ENCODE measurements at places on chromosomes 3 and 15.

GRCh38 chr3:167094632-167095031 is 285.5 kb downstream of the ZBBX start:
- no peak for DNase-seq

DNA sequence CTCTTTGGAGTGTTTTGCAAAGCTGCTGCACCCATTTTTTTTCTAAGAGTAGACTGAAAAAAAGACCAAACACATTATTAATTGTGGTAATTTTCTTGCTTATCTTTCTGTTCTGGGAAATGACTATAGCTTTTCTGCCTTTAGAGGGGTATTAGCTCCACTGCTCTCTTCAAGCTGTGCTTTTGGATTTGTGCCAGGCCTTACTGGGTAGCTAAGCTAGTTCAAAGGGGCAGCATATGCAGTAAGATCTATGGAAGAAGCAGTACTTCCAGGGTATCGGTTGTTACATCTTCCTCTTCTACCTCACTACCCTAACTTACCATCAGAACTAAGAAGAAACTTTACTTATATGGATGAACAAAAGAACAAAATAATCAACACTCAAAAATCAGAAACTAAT is 28.7 kb upstream of the ARIH1 start:
- DNase-seq: no peak

GRCh38 chr3:46138581-46138980 is 69.5 kb downstream of the CCR1 start:
- DNase-seq: no peak

DNA sequence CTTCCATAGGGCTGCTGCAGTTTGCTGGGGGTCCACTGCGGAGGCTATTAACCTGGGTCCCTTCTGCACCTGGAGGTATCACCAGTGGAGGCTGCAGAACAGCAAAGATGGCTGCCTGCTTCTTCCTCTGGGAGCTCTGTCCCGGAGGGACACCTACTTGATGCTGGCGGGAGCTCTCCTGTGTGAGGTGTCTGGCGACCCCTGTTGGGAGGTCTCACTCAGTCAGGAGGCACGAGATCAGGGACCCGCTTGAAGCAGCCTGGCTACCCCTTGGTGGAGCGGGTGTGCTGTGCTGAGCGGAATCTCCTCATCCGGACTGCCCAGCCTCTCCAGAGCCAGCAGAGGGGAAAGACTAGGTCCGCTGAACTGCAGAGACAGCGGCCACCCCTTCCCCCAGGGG is 56.0 kb upstream of the CTXND1 start:
- DNase-seq: no peak

DNA sequence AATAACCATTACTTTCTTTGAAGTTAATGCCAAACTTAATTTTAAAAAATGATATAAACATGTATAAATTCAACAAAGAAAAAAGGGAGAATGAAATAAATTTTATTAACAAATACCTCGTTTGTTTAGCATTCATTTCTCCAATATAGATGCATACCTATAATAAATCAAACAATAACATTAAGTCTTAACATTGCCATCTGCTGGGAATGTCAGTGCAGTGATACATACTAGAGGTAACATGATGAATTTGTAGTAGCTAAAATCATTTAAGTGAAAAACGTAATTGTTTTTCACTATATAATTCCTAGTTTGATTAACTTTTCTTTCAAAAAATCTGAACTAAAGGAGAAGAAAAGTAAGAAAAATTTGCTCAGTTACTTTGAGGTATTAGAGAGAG is 340.2 kb upstream of the CBLB start:
- DNase-seq: no peak

DNA sequence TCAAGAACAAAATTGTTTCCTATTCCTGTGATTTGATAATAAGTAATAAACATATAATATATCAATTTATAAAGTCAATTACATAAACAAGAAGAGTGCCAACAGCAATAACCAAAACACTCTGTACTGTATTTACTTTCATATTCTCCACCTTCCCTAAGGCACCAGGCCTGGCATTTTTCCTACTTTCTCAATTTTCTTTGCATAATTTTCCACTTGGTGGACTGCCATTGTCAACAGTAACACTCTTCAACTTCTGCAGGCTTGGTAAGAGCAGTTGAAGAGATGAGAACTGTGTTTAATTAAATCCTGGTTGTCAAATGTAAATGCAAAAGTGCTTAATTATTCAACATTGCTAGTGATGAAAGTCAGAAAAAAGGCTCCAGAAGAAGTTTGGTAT is 229.8 kb upstream of the PLSCR5 start:
- no peak for DNase-seq

DNA sequence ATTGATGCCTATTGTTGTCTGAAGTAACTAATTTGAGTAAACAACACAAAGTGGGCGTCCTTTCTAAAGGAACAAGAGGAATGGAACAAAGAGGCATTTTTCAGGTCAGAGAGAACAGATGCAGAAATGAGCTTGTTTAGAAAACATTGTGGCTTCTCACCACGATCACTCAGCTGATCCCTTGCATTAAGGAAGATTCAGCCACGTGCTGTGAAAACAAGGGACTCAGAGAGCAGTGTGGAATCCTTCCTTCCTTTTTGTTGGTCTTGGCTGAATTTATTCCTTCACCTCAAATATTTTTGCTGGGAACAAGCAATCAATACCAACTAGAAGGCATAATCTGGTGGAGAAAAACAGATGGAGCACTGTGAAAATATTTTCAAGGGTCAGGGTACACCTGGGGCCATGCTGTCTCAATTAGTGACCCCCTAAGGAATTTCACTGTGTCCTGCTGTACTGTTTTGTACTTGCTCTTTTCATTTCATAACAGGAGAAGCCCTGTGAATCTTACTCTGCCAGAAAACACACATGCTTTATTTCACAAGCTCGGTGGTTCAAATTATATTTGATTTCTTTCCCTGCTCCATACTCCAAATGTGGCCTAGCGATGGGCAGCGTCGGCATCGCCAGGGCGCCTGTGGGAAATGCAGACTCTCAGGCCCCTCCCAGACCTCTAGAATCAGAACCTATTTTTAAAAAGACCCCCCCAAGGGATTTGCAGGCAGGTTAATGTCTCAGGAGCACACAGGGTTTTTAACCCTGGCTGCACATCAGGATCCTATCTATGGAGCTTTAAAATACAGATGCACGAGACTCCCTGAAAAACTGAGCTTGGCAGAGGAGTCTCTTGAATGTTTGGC is 11.6 kb upstream of the SLC6A20 start:
- DNase-seq: no peak

- DNase-seq: no peak
Observed at GRCh38 chr3:21345382-21345976, 405.5 kb downstream of the ZNF385D start.

GRCh38 chr3:15651396-15651795 is 49.9 kb downstream of the BTD start:
- DNase-seq: no peak

- DNase-seq: no peak
Observed at GRCh38 chr15:60297047-60297446, 100.7 kb downstream of the ANXA2 start.

- no peak for DNase-seq
Observed at GRCh38 chr15:67832031-67832551, 6.8 kb downstream of the SKOR1 start.

- DNase-seq: no peak
Observed at GRCh38 chr3:186352369-186352768, 9.7 kb downstream of the DGKG start.

DNA sequence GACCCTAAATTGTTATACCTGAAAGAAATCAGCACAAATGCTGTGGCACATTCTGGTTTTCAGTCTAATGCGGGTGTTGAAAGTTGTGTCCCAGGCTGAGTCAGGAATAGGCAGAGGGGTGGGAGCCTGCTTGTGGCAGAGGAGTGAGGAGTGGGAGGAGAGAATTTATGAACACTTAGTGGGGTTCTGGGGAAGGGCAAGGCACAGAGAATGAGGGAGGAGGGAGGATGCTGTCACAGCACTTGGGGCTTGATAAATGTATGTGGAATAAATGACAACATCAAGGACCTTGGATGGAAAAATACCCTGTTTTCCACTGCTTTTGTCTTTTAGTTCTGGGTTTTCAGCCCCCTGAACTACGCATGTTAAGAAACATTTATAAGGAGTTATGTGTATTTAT is 49.3 kb downstream of the ZNF621 start:
- no peak for DNase-seq

DNA sequence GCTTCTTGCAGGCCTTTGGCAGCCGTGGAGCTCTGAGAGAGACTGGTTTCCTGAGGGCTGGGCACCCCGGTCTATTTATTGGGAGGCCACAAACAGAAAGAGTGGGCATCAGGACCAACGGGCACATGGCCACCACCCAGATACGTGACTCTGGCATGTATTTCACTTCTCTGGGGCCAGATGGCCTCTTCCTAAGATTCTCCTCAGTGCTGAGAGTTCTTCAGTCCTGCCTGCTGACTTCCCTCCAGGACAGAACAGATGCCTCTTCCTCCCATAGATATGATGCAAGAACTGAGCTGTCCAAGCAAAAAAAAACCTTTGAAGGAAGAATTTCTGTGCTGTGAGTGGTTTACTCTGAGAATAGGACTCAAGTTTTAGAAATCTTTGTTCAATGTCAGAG is 107.7 kb downstream of the IGF2BP2 start:
- no peak for DNase-seq

GRCh38 chr3:183252973-183253527 is at the start of gene B3GNT5:
TSS of gene B3GNT5 (plus strand) at chr3:183253253. CDS start at chr3:183269799, 16,546 bp downstream.
- DNase-seq: no peak

- DNase-seq: no peak
Observed at GRCh38 chr3:29285471-29286071, 4.7 kb downstream of the RBMS3 start.

DNA sequence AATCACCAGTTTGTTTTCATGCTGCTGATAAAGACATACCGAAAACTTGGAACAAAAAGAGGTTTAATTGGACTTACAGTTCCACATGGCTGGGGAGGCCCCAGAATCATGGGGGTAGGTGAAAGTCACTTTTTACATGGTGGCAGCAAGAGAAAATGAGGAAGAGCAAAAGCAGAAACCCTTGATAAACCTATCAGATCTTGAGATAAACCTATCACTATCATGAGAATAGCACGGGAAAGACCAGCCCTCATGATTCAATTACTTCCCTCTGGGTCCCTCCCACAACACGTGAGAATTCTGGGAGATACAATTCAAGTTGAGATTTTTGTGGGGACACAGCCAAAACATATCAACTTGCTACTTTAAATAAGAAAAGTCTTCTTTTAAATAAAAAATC is 28.9 kb downstream of the CD200R1L start:
- DNase-seq: no peak

GRCh38 chr3:152338159-152338720 is 69.5 kb downstream of the MBNL1 start:
- DNase-seq: no peak

DNA sequence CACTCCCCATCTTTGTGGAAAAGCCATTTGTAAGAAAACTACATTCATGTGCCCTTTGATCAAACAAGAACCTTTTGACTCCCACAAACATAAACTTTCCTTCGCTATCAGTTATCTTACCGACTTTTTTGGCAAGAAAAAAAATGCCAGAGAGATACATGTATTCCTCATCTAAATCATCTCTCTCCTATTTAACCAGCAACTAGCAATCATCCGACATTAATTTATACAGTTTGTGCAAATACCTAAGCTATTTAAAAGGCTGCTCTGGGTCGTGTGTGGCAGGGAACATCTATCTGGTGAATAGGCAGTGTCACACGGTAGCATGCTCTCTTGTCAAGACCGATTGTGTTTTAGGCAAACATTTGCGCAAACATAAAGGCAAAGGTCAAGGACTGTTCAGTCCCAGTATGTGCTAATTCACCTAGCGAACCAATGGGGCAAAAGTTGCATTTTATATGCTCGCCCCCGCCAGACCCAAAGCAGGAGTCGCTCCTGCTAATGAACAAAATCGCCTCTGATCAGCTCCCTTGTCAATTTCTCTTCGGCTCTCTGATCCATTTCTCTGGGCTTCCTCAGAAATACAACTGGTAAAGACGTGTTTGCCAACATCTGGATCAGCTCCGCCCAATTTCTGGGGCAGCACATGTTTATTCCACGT is 37.7 kb downstream of the ZIC4 start:
- no peak for DNase-seq

DNA sequence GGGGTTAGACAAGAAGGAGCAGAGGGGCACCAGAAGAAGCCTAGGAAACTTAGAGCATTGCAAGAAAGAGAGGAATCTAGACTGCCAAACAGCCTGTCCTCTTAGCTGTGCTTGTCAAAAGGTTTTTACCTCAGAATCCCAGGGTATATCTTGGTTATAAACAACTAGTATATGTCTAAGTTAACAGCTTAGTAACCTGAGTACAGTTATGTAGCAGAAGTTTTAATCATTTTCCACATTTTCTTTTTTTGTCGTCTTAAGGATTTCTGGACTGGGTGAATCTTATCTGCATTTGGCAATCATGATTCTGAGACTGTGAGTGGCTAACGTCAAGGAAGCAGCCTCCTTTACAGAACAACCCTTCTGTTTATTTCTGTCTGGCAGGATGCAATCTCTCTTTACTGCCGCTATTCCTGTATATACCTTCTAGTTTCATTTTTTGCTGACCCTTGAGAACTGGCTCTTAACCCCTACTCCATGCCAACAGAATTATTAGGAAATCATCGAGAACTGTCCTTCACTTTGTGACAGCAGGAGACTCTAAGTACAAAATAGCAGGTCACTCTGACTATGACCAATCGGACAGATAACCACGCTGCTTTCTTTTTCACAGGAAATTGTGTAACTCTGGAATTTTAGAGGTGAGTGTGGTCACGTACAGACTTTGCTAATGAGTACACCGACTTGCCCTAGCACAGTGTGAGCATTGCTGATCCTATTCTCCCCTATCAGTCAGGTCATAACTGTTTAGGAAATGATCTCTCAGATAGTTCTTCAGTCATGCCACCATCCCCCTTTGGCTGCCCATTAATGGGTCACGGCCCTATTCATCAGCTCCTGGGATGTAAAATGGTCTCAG is 3.3 kb upstream of the CP start:
- peak; percentile 67 for DNase-seq

- no peak for DNase-seq
Observed at GRCh38 chr3:99920481-99921376, 103.1 kb downstream of the CMSS1 start.

- DNase-seq: no peak
Observed at GRCh38 chr3:69020424-69020823, 6.9 kb upstream of the EOGT start.

DNA sequence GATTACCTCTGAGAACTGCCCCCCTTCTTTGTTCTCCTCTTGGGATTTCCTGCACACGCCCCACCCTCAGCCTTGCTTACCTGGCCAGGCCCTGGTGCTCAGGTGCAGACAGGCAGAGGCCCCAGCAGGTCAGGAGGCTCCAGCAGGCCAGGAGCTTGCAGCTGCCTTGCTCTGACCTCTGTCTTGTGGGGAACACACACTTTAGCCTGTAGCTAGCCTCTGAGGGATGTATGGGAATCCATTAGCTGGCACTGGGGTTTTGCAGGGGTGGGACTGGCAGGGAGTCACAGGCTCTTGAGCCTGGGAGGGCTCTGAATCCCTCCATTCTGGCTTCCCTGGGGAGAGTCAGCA is 2.7 kb downstream of the SMAD6 start:
- no peak for DNase-seq

DNA sequence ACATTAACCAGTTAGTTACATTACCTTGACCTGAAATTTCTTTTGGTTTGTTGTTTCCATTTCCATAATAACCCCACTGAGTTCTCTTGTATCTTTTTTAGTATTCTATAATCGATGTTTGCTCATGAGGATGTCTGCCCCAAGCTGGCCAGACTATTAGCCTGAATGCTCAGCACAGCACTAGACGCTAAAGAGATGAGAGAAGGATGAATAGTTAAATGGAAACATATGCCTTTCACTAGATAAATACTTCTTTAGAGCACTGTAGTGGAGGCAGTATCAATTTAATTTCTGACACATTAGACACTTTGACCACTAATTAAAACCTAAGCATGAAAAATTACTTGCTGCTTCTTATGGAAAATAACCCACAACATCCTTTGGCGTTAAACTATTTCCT is 654.9 kb upstream of the KCNMB2 start:
- no peak for DNase-seq

GRCh38 chr3:134080761-134081160 is 51.0 kb upstream of the SLCO2A1 start:
- DNase-seq: no peak

All from stimulated activated naive CD8-positive, alpha-beta T cell treated with anti-CD3 and anti-CD28 coated beads, Interleukin-15, amount 100 ng/mL, for 72 hours (primary cell).